Cerebellar nuclear complex (tissue), 1 donor: ENCODE measurements at places on chromosomes 16 and 17.

DNA sequence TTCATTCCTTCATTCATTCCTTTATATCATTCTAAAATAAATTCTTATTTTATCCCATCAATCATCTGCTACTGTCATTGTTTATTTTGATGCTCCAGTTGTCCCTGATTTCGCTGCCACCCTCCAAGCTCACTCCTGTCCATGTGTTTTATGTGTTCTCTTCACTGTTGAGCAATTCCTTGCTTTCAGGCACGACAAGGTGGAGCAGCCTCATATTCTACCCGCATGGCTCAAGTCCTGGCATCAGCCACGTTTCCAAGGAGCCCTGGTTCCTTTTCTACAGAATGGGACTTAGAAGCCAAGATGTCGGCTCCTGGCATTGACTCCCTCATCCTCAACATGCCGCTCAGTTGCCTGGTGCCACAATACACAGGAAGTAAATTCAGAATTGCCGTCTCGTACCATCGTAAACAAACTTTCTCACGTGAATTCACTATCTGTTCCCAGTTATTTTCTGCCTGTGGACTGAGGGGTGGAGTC, 139.0 kb downstream of the RPTOR start:
- no peak for DNase-seq

- DNase-seq = no peak
Measured at GRCh38 chr17:2954898-2955445, 108.4 kb downstream of the OR1D5 start.

DNA sequence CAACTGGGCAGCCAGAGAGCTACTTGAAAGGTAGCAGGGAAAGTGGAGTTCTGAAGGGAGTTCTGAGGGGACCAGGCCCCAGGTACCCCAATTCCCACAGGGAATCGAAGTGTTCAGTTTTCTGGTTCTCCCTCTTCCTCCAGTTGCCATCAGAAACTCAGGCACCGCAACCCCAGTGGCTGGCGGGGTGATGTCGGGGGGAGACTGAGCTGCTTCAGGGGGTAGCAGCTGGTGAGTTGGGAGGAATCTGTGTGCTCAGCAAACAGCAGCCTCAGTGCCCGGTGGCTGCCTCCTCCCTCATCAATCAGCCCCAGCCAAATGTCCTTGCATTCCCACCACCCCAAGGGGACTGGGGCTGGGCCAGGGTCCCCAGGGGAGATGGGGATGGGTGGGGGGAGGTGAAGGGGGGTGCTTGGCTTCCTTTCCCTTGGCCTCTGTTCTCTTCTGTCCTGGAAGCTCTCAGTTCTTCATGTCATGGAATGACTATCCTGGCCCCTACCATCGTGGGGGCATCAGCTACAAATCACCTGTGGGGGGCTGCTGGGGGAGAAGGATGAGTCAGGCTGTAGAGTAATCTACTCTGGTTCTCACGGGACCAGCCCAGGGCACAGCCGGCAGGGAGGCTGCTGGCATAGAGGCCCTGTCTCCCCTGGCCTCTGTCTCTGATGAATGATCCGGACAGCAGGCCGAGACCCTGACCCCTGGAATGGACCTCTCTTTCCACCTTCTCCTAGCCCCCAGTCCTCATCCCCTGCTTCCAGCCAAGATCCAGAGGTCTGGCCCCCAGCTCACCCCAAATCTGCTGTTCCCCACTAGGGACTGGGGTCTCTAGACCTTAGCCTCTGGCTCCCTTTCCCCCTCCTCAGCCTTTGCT, 2.6 kb upstream of the DNAH2 start:
- DNase-seq = no peak

DNA sequence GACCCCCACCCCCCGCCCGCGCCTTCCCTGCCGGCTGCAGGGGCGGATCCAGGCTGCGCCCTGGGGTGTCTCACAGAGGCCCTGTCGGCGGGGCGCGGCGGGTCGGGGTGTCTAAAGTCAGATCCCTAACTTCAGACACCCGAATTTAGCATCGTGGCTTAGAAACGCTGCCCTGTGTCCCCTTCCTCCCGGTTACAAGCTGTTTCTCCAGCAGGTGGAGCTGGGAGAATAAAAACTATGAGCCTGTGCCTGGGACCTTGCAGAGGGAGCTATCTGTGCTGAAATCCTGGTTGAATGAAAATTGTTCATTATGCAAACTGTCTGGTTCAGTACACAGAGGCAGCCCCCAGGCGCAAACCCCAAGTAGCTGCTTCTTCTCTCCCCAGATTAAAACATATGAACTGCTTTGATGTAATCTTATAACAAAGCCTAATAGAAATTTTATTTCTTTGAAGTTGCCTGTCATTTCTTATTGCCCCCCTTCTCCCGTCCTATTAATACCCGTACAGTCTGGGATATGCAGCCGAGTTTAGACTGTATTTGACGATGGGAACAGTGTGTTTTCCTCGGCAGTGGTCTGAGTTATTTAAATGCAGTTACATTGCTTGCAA, 79.0 kb downstream of the RPA1 start:
- peak; percentile 84 for DNase-seq

DNA sequence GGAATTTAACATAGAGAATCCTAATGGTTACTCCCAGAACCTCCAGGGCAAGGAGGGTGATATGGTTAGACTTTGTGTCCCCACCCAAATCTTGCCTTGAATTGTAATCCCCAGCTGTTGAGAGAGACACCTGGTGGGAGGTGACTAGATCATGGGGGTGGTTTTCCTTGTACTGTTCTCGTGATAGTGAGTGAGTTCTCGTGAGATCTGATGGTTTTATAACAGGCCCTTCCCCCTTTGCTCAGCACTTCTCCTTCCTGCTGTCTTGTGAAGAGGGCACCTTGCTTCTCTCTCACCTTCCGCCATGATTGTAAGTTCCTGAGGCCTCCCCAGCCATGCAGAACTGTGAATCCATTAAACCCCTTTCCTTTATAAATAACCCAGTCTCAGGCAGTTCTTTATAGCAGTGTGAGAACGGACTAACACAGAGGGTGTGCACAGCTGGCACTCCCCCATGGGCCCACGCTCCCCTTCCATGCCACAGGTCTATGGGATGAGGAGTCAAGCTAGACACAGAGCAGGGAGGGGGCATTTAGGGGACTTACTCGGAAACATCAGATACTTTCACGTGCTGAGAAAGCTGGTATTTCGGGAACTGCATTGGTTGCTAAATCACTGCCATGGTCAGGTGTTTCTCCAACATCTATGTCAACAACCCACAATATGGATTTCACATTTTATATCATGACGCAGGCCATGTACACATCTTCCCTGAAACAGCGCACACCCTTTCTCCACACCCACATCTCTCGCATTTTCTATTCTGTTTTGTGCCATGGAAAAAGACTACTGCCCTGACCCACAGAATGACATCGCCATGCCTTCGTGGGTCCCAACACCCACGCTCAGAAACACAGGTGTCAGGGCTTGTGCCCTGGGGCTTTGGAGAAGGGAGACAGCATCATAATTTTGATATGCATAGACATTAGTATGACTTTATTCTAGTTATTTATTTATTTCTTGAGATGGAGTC, 199.1 kb upstream of the GSE1 start:
- no peak for DNase-seq

- no peak for DNase-seq
Measured at GRCh38 chr17:70987867-70988340, 818.6 kb downstream of the KCNJ2 start.

GRCh38 chr16:81532491-81533174, 88.0 kb downstream of the CMIP start:
- DNase-seq = no peak

DNA sequence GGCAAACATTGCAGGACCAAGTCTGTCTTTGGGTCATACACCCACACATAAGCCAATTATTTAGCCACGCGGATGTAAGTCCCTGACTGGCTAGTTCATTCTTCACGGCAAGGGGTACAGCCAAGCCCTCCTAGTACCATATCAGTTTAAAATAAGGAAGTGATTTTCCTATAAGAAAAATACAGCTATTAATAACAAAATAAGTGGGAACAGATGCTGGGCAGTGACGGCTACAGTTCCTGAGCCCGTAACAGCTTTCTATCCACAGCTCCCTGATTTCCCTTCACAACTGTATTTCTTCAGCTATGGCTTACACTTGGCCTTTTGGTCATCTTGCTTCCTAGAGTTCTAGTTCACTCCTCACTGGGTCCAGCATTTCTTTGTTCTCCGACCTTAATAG, 542.4 kb upstream of the C16orf82 start:
- DNase-seq = no peak
